ENCODE measurements at places on chromosomes 16 and 17.
A peak's percentile ranks its signal among the peaks of the same experiment; 100 is the strongest.

GRCh38 chr17:75232786-75233185, 27.3 kb downstream of the NUP85 start:
- DNase-seq, result no peak

GRCh38 chr16:57469046-57469445, 6.6 kb downstream of the POLR2C start:
- DNase-seq, result no peak

DNA sequence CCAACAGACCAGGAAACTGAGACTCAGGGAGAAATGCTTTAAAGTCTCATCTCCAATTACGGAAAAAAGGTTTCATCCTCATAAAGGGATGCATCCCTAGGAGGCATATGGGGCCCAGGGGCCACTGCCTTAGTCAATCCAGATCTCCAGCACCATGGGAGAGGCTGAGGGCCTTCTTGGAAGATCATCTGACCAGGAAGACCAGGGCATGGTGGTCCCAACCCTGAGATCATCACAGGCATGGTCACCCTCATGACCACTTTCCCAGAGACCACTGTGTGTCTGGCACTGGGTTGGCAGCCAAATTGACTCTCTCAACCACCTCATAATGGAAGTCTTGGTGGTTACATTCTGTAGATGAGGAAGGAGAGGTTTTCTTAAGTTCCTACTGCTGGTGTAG, 23.4 kb upstream of the CES5A start:
- no peak for DNase-seq

GRCh38 chr17:42283241-42284023, 4.9 kb upstream of the STAT5A start:
- no peak for DNase-seq

- DNase-seq, result no peak
Measured at GRCh38 chr16:19132255-19132654, 18.5 kb downstream of the ITPRIPL2 start.

DNA sequence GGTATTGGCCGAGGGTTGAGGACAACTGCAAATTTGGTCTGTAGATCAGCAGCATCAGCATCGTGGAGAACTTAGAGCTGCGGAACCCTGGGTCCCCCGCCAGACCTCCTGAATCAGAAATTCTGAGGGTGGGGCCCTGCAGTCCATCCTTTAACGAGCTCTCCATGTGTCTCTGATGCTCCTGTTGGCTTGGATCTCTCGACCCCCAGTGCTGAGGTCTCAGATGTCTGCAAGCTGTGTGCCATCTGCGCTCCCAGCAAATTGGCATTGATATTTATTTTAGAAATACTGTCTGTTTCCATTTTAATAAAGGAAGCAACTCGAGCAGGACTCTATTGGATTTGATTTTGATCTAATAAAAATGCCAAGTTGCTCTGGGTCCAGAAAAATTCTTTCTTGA, 250.0 kb downstream of the KATNIP start:
- no peak for DNase-seq

- DNase-seq, result no peak
Measured at GRCh38 chr17:82334204-82334621, 647 bp upstream of the SECTM1 start.

GRCh38 chr16:24848065-24848464, 2.3 kb downstream of the SLC5A11 start:
- DNase-seq, result no peak

DNA sequence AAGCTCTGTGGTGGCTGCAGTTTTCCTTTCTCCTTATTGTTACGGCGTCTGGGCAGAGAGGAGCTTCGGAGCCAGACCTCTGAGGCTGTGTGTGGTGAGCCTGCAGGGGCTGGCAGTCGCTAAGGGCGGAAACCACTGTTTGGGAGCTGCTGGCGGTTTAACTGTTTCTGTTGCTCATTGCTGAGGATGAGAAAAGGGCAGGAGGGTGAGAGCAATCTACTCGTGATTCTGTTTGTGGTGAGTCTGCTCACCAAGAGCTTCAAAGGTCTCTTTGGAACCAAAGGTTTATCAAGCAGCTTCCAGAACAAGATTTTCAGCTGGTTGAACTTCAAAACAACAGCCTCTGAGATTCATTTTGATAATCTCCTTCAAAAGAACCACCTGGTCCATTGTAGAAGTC, 143.9 kb downstream of the ANKFN1 start:
- no peak for DNase-seq

DNA sequence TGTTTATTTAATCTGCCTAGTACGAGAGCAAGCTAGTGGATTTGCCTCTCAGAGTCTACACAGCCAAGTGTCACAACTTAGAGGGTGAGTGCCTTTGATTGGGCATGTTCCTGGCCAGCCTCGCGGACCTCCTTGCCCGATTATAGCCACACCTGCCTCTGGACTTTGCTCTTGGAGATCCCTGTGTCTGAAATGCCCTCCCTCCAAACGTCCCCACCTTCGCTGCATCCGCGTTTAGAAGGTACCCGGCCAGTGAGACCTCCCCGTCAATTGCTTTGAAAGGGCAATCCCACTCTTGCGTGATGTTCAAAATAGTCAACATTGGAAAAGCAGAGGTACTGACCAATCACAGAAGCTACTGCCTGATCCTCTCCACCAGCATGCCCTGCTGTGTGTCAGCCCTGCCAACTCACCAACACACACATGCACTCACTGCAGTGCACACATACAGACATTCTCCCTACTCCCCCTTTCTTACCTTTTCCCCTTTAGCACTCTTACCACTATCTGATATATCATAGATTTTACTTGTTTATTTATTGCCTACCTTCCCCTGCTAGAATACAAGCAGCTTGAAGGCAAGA, 6.5 kb upstream of the SDK2 start:
- DNase-seq, result no peak

GRCh38 chr17:70955441-70955840, 786.1 kb downstream of the KCNJ2 start:
- no peak for DNase-seq

GRCh38 chr17:42784811-42785592, 4.6 kb downstream of the WNK4 start:
- DNase-seq, result no peak

GRCh38 chr16:50099957-50100648, 34.3 kb downstream of the HEATR3 start:
- DNase-seq, result no peak

DNA sequence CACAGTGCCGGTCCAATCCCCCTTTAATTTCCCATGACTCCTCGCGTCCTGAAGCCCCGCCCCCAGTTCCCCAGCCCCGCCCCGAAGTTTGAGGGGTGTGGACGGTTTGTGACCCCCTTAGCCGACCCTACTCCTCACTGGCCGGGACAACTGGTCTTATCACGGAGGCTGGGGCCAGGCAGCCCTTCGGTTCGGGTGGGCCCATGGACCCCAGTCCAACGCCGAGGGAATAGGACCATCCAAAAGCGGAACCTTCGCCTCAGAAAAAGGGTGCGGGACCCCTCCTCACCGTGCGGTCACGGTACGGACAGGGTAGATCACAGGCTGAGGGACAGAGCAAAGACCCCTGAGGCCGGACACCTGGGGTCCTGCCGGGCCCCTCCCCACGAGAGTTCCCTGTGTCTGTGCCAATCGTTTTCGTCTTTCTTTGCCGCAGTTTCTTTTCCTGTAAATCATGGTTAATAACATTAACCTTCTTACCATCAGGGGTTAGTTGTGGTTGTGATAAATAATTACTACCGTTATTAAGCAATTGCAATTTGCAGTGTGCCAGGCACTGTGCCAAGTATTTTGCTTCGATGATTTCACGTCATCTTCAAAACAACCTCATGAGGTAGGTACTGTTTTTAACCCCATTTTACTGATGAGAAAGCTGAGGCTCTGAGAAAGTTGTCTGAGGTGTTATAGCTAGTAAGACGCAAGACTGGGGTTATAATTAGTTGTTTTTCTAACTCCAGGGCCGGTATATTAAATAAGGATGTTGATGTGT, 543 bp downstream of the TMUB2 start:
- no peak for DNase-seq

GRCh38 chr16:16146380-16147315, 76.6 kb downstream of the ABCC6 start:
- DNase-seq, result no peak

DNA sequence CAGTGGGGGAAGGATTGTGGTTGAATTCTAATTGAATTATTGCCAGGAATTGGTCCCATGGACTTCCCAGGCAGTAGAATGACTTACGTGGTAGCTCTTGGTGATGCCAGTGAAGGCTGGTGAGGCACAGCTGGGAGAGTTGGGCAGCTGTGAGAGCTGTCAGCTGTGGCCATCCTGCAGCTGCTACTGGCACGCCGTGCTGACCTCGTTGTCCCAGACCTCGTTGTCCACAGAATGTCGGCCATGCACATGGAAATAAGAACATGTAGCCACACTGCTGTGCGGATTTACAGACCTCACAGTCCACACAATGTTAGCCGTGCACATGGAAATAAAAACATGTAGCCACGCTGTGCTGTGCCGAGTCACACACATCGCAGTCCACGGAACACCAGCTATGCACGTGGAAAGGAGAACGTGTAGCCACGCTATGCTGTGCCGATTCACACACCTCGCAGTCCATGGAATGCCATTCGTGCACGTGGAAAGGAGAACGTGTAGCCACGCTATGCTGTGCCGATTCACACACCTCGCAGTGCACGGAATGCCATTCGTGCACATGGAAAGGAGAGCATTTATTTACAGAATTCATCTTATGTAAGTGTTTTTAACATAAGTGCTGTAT, 59.2 kb downstream of the BANP start:
- DNase-seq, result no peak

- DNase-seq, result no peak
Measured at GRCh38 chr16:70745536-70746025, 55.4 kb downstream of the VAC14 start.

DNA sequence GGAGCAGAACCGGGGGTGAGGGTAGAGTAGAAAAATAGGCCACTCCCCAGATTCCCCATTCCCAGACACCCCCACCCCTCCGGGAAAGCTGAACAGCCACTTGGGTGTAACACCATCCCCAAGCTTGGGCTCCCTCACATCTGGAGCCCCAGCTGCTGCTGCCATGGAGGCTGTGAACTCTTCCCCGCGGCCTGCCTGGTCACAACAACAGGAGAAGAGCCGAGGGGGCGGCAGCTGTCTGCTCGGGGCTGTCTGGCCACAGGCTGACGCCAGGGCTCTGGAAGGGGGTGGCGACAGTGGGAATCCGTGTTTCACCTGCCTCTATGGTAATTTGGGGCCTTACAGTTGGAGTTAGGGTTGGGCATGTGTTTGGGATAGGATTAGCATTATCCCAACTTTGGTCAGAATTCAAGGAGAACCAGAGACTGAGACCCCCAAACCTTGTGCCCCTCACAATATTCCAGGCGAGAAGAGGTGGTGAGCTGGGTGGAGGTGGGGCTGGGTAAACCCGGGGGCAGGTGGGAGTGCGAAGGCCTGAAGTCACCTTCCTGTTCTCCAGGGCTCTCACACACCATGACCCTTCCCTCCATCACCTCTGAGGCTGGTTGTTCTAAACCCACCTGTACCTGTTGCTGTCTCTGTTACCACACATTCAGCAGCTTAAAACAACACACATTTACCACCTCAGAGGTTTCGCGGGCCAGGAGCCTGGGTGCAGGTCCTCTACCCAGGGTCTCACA, 29.7 kb upstream of the NXPH3 start:
- DNase-seq, result no peak

- no peak for DNase-seq
Measured at GRCh38 chr17:7284911-7285310, 3.4 kb downstream of the SLC2A4 start.

DNA sequence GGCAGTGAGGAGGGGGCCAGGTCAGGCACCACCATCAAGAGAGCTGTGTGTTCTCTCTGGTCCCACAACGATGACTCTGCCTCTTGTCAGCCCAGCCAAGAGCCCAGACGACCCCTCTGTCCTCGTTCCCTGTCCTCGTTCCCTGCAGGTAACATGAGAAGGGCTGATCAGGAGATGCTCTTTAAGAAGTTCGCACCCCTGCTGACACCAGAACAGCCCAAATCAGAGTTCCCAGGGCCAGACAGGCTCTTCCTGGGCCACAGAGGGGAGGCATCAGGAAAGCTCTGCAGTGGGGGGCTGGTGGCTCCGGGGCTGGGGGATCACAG, 13.5 kb upstream of the DNAI2 start:
- no peak for DNase-seq

DNA sequence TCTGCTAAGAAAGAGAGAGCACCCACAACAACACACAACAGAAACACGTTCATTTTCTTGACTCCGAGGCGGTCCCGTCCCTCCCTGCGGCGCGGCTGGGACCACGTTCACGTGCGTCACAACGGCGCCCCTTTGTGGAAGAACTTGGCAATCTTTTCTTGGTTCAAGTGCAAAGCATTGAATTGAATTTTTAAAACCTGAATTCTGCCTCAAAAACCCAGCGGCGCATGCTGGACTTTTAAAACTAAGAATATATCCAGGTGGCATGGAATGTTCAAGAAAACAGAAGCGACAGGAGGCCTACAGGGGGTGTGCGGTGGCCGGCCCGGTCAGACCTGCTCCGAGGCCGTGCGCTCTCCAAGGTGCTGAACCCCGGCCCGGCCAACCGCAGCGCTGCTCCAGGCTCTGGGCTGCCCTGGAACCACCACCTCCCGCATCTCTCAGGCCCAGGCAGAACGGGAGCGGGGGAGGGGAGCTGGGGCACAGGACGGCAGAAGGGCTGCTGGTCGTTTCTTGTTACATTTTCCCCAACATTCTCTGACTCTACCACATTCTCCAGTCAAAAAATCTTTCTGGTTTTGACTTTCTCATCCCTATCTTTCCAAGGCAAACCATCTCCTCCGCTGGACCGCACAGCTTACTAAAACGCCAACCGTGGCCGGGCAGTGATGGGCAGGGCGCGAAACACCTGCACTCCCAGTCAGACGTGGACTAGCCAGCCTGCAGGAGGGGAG, 3.4 kb upstream of the HEXD start:
- DNase-seq, result peak; percentile 62

DNA sequence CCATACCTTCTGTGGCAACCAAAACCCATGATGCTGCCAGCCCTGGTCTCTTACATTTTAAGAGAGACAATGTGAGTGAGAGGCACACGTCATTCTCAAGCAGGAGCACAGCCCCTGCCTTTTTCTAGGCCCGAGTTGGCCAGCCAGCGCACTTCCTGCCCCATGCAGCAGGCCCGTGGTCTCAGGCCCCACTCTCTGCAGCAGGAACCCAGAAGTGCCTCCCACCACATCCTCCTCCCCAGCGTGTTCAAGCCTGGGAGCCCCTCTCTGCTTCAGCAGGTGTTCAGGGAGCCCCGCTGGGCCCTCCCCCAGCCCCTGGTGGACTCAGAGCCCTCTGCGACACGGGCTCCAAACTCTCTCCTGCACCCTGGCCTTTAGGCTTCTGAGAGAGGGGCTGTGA, 30.5 kb downstream of the ITGAE start:
- DNase-seq, result no peak

DNA sequence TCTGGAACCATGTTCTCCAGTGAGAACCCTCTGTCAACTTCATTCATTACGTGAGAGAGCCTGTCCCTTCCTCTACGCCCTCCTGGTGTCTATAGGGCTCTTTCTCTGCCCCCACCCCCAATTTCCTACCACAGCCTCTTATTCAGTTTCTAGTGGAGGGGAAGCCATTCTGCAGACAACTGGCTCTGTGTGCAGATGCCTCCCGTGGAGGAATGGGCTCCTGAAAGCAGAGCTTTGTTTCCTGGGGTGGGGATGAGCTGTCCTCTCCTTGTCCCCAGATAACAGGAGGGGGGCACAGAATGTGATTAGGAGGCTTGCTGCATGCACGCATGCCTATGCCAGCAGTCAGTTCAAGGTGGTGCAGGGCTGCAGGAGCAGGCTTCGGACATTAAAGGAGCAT, 31.6 kb downstream of the MMP15 start:
- no peak for DNase-seq

- DNase-seq, result no peak
Measured at GRCh38 chr17:48059125-48059668, 11.0 kb downstream of the NFE2L1 start.

GRCh38 chr17:8060274-8060673, 21.4 kb downstream of the ALOX15B start:
- peak; percentile 83 for DNase-seq

Measured in memory B cell (primary cell).